Activated B cell treated with CpG ODN at 0.5 μM for 24 hours (primary cell): ENCODE measurements at places on chromosomes 4 and X.

DNA sequence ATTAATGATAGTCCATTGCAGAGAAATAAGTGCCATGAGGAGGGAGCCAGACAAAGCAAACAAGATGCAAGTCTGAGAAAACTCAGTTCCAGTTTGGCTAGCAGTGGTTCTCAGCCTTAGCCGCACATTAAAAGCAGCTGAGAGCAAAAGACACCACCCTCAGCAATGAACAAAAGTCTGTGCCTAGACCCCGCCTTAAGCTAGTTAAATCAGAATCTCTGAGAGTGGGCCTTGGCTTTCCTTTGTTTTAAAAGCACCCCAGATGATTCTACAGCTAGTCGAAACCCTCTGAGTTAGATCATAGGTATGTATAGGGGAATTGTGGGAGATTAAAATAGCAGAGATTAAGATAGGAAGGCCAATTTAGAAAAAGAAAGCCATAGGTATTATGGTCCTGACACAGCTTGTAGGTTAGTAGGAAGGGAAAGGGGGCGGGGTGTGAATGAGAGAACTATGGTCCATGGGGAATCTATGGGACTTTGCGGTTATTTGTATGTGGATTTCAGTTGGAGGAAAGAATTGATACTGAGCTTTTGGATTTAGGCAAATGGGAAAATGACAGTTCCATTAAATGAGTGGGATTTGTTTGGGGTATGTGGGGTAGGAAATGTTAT, 12.0 kb downstream of the SPRY1 start:
- no peak for DNase-seq

DNA sequence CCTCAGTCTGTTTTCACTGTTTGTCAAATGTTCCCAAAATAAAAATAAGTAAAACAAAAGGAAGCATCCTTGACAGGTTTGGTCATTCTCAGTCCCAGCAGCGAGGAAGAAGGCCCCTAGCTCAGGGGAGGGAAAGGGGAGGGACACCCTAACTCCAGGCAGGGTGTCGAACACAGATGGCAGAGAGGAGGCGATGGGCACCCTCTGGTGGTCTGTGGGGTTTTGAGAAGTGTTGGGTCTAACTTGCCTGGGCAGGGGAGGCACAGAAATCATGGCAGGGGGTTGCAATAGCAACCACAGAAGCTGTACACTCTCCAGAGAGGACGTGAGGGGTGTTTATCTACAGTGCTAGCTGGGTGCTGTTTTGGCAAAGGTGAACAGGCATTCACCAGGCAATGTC, 229.8 kb upstream of the SFRP2 start:
- no peak for DNase-seq

DNA sequence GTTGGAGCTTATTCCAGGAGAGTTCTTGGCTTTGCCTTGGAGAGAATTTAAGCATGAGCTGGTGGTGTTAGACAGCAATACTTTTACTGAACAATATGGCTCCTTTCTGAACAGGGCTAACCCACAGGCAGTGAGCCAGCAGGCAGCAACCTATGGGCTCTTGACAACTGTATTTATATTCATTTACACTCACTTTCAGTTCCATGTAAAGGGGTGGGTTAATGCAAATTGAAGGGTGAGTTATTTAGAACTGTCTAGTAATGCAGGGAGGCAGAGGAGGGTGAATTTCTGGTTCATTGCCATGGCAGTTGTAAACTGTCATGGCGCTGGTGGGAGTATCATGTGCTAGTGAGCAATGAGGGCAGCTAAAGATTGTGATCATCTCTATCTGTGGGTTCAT, 15.7 kb downstream of the FOXR2 start:
- DNase-seq: no peak

DNA sequence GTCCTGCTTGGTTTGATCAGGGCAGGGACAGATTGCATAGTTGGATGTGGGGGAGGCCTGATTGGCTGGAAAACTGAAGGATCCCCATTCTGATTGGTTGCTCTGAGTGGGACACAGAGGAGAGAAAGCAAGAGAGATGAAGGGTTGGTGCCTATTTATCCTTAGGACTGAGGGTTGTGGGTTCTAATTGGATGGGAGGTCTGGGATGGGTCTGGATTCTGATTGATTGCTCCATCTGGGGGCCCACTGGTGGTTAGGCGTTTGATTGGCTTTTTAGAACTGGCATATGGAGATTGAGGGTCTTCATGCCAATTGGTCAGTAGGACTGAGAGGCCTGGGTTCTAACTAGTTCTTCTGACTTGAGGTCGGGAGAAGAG, 644 bp upstream of the EBP start:
- DNase-seq: no peak

GRCh38 chr4:184104419-184105101, 113.1 kb downstream of the ENPP6 start:
- no peak for DNase-seq

DNA sequence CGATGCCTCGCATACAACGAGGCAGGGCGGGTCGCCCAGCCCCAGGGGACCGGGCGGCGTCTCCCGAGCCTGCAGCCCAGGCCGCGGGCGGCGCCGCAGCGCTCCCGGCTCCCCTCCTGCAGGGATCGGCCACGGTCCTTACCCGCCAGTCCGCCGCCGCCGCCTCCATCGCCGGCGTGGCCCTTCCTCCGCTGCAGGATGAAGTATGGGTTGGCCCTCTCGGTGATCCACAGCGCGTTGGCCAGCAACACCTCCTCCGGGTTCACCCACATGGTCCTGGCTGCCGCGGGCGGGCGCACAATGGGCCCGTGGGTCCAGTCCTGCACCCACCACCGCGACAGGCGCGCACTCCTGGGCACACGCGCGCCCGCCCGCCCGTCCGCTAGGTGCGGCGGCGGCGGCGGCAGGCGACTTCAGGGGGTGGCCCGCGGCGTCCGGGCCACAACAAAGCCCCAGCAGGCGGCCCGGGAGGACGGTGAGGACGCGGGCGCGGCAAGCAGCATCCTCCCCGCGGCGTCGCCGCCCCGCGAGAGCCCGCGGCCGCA, 339 bp downstream of the TBC1D9 start:
- peak; percentile 73 for DNase-seq

GRCh38 chr4:64559571-64559970, 150.3 kb upstream of the TECRL start:
- no peak for DNase-seq

DNA sequence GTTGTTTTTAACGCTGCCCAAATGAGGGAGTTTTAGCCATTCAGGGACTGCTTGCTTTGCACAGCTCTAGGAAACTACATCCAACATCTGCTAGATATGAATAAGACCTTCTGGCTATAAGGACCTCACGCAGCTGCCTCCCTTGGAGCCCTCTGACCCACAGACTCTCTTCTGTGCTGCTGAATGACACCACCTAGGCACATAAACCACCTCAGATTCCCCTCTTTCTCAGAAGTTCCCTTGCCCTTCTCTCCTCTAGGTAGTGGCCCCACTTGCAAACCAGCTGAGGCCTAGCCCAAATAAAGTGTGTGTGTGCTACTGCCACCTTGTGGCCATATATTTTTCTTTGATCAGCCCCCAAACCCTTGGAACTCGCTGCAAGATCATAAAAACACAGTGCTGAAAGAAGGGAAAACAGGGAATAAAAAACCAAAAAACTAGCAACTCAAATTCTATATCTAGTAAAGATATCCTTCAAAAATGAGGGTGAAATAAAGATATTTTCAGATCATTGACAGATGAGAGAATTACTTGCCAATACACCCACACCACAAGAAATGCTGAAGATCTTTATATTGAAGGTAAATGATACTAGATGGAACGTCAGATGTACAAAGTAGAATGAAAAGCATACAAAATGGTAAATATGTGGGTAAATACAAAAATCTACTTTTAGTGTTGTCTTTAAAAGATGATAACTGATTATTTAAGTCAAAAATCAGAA, 265.9 kb downstream of the ADAMTS3 start:
- DNase-seq: peak; percentile 15

DNA sequence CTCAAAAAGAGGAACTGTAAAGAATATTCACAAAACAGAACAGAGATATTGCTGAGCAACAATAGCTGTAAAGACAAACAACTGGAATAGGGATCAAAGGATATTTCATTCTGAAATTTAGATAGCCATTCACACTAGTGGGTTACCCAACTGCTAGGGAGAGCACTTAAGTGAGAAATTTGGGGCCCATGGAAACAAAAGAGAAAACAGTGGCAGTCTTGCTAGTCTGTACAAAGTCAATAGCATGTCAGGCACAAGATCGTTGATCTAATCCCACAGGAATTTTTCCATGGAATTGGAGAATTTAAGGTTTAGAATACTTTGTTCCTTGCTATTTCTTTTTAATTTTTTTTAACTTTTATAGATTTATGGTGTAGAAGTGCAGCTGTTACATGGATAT, 467.0 kb downstream of the PCDH18 start:
- no peak for DNase-seq

- DNase-seq: peak; percentile 14
Observed at GRCh38 chrX:21658152-21658737, at the start of gene KLHL34. Gene KLHL34, minus strand, starts transcription at chrX:21658330. Its CDS starts 542 bp downstream, at chrX:21657788.

DNA sequence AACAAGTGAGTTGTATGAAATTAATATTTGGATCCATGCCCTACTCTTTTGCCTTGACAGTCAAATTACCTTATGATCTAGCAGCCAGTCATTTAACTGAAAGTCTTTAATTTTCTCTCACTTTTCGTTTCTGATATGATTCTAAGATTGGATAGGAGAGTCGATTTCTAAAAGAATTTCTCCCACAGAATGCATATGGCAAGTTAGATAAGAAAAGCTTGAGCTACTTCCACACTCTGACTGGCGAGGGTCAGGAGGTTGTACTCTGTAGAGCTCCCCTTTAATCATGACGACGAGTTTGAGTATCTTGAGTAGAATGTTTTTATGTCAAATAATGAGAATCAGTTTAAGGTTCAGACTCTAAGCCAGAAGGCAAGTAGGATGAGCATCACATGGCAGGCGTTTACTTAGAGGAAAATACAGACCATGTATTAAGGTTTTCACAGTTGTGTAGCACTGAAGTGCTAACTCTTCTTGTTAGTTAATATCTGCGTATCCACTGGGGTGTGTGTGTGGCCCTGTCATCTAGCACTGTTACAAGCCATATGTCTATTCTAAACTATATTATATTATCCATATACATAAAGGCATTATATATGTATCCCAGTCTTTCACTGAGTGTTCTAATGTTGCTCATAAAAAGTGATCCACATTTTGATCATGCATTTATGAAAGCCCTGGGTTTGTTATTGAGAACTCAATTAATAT, 37.8 kb downstream of the LRP2BP start:
- DNase-seq: no peak

GRCh38 chr4:6641164-6641970, 882 bp downstream of the MRFAP1 start:
- no peak for DNase-seq
